ENCODE measurements at places on chromosomes 5 and 9. TPM values are rescaled to one million over a fixed set of nuclear protein-coding genes. Genes with fewer than 3 reads are reported as not detected.

AGXT2 gene
- 0.20 TPM for total RNA-seq

CSF2 gene
- total RNA-seq, result not detected

TMEM215 gene
- total RNA-seq, result not detected

NCS1 gene
- total RNA-seq, result 2.1 TPM

TMEM232 gene
- total RNA-seq, result not detected

GRCh38 chr5:119840175-119840574 lies 210.8 kb downstream of the FAM170A start:
- no peaks in the 10 kb centered on the region for H3K4me1 ChIP-seq
- no peak overlapping the region for H3K4me3 ChIP-seq
- H3K27me3 ChIP-seq, result no peaks in the 10 kb centered on the region
- H3K36me3 ChIP-seq, result no peaks in the 10 kb centered on the region

- no peak overlapping the region for H3K27ac ChIP-seq
- H3K36me3 ChIP-seq, result no peaks in the 10 kb centered on the region
- no peaks in the 10 kb centered on the region for H3K27me3 ChIP-seq
- no peaks in the 10 kb centered on the region for H3K4me1 ChIP-seq
Measured at GRCh38 chr9:98285446-98285845, 30.0 kb upstream of the TBC1D2 start.

- H3K27ac ChIP-seq, result no peak overlapping the region
- no peaks in the 10 kb centered on the region for H3K27me3 ChIP-seq
- DNase-seq, result no peak
- peaks cover 11% of the 10 kb centered on the region for H3K4me1 ChIP-seq
- H3K4me3 ChIP-seq, result no peak overlapping the region
Measured at GRCh38 chr5:149130121-149130914, 11.0 kb upstream of the ABLIM3 start.

GRCh38 chr5:36606036-36606427 lies 374 bp upstream of the SLC1A3 start:
- H3K27ac ChIP-seq, result peak overlapping the region; percentile 75
- H3K27me3 ChIP-seq, result no peaks in the 10 kb centered on the region
- peaks cover 32% of the 10 kb centered on the region for H3K4me1 ChIP-seq
- H3K4me3 ChIP-seq, result peak overlapping the region; percentile 83
- no peak for DNase-seq

DNA sequence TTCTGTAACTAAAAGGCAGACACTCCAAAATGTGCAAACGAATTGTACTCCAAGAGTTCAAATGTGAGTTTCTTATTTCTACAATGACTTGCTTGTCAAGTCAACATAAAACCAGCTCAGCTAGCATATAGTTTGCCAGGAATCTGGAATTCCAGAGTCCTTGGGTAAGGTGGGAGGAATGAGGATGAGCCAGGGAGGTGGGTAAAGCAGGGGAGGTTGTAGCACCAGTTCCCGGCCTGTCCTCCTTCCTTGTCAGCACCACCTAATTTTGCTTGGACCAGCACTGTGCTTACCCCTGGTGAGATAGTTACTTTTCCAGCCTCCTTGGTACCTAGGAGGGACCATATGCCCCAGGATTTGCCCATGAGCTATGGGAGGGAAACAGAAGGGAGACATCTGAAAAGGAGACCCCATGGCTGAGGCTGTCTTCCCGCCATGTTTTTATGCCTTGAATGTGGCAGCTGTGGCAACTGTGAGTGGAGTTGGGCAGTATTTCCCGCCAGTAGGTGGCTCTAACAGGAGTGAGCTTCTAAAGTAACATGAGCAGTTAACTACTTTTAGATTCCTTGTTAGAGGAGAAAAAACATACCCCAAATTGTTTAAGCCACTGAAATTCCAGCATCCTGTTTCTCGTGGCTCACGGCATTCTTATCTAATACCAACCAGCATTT lies 302.5 kb downstream of the TENT4A start:
- no peaks in the 10 kb centered on the region for H3K4me1 ChIP-seq
- no peaks in the 10 kb centered on the region for H3K27me3 ChIP-seq
- H3K36me3 ChIP-seq, result no peaks in the 10 kb centered on the region
- H3K4me3 ChIP-seq, result no peak overlapping the region

DNA sequence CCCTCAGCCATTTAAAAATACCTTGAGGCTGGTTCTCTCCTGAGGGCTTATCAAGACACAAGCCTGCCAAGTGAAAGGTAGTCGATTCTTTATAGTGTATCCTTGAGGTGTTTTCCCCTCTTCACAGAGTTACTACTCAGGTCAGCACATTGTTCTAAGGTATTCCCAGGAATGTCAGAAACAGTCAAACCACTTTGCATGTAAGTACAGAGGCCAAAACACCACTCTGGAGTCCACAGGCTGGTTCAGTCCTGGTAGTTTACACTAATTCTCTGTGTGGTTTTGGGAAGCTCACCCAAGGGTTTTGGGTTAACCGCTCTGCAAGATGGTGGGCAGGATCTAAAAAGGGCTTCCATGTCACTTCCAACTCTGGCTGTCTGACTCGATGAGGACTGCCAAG lies 162.3 kb upstream of the PPP2R2B start:
- DNase-seq, result no peak
- H3K27me3 ChIP-seq, result no peaks in the 10 kb centered on the region
- no peaks in the 10 kb centered on the region for H3K4me1 ChIP-seq
- no peak overlapping the region for H3K27ac ChIP-seq

GRCh38 chr9:132797861-132798659 lies 80.0 kb downstream of the AK8 start:
- no peak overlapping the region for H3K4me3 ChIP-seq
- H3K27ac ChIP-seq, result no peak overlapping the region
- no peak for DNase-seq

DNA sequence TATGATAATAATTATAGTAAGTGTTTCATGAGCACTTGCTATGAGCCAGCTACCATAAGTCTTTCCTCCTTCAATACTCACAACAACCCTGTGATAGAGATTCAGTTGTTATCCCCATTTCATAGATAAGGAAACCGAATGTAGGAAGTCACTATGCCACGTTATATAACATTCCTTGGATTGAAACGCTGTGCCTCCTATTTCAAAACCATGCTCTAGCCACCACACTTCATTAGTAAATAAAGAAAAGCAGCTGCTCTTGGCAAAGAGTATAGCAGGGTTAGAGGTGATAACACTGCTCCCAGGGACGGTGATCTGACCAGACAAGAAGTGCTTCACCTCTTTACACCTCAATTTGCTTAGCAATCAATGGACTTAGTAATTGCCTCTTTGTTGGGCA lies 5.5 kb downstream of the ADAMTS12 start:
- H3K36me3 ChIP-seq, result no peaks in the 10 kb centered on the region
- H3K4me3 ChIP-seq, result no peak overlapping the region
- H3K27me3 ChIP-seq, result peaks cover 6% of the 10 kb centered on the region
- DNase-seq, result no peak
- H3K4me1 ChIP-seq, result no peaks in the 10 kb centered on the region

- H3K4me1 ChIP-seq, result no peaks in the 10 kb centered on the region
- H3K27me3 ChIP-seq, result peaks cover 24% of the 10 kb centered on the region
- H3K27ac ChIP-seq, result no peak overlapping the region
Measured at GRCh38 chr9:126638571-126639132, 24.9 kb downstream of the LMX1B start.

GRCh38 chr9:109862452-109862851 lies 82.5 kb downstream of the PALM2AKAP2 start:
- H3K27ac ChIP-seq, result no peak overlapping the region
- no peak overlapping the region for H3K4me3 ChIP-seq
- DNase-seq, result no peak
- H3K27me3 ChIP-seq, result no peaks in the 10 kb centered on the region
- H3K4me1 ChIP-seq, result peaks cover 8% of the 10 kb centered on the region
- H3K36me3 ChIP-seq, result no peaks in the 10 kb centered on the region

- H3K27ac ChIP-seq, result no peak overlapping the region
- DNase-seq, result no peak
- no peaks in the 10 kb centered on the region for H3K36me3 ChIP-seq
- no peak overlapping the region for H3K4me3 ChIP-seq
- no peaks in the 10 kb centered on the region for H3K27me3 ChIP-seq
Measured at GRCh38 chr9:35177520-35177919, 15.7 kb downstream of the UNC13B start.

DNA sequence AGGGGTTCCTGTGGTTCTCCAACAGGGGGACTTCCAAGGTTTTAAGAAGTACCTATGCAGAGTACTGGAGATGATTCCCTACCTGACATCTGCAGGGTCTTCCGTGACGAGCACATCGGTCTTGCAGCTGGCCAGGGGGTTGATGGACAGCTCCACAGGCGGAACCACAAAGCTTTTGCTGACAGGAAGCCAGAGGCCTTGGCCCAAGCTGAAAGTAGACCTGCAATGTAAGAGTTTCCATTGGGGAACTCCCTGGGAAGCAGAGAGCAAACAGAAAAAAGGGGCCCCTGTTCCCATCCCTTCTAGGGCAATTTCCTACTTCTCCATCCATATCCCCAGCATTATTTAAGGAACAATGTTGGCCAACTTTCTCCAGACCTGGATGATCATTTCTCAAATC lies 288.0 kb downstream of the TRIM32 start:
- H3K4me3 ChIP-seq, result no peak overlapping the region
- H3K27ac ChIP-seq, result no peak overlapping the region
- H3K36me3 ChIP-seq, result no peaks in the 10 kb centered on the region
- no peaks in the 10 kb centered on the region for H3K4me1 ChIP-seq
- no peak for DNase-seq
- H3K27me3 ChIP-seq, result no peaks in the 10 kb centered on the region

GRCh38 chr5:58015175-58015574 lies 444.7 kb downstream of the PLK2 start:
- no peak overlapping the region for H3K27ac ChIP-seq
- DNase-seq, result no peak
- peaks cover 8% of the 10 kb centered on the region for H3K4me1 ChIP-seq
- no peak overlapping the region for H3K4me3 ChIP-seq

- peaks cover 5% of the 10 kb centered on the region for H3K4me1 ChIP-seq
- no peak overlapping the region for H3K4me3 ChIP-seq
- H3K27me3 ChIP-seq, result no peaks in the 10 kb centered on the region
- H3K36me3 ChIP-seq, result no peaks in the 10 kb centered on the region
Measured at GRCh38 chr5:132083071-132083678, 9.6 kb downstream of the CSF2 start.

DNA sequence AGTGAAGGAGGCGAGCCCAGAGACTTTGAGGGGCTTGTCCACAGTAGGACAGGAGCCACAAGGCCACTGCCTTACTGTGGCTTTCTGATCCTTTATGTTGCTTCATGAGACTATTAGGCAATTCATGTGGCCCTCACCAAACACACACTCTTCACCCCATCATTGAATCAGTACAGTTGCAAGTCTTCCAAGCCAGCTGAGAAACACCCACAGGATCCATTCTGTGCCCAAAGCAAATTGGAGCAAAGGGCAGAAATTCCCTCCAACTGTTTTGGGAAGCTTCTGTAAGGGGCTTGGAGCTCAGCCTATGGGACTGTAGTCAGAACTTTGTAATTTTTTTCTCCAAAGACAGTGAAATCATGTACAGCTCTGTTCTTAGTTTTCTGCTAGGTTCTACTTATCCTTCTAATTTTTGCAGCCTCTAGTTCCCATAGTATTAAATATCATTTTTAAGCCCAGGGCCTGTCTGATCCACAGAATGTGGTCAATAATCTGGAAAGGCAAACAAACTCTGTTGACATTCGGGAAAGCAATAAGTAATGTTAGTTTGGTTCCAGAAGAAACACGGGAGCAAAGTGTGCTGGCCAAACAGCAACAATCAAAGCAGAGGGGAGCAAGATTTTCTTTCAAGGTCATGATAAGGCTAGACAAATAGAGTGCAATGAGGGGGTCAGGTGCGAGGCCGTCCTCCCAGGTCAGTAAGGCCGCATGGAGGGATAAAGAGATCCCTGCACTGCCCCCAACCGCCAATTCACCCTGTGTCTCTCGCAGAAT lies 47.0 kb downstream of the UBE2QL1 start:
- H3K4me1 ChIP-seq, result no peaks in the 10 kb centered on the region
- no peaks in the 10 kb centered on the region for H3K27me3 ChIP-seq
- no peak for DNase-seq
